ENCODE measurements at places on chromosomes 1 and 21.
A peak's percentile ranks its signal among the peaks of the same experiment; 100 is the strongest.

DNA sequence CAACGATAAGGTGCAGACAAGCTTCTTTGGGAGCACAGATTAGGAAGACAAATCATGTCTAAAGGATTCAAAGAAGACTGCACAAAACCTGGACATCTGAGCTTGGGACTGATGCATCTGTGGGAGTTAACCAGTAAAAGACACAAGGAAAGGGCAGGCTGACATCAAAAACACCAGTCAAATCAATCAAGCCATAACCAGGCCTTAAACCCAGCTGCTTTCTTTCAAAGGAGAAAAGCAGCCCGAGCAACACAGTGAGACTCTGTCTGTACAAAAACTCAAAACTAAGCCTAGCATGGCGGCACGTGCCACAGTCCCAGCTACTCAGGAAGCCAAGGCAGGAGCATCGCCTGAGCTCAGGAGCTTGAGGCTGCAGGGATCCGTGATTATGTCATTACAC lies 411.6 kb downstream of the SMYD3 start:
- no peak for DNase-seq

DNA sequence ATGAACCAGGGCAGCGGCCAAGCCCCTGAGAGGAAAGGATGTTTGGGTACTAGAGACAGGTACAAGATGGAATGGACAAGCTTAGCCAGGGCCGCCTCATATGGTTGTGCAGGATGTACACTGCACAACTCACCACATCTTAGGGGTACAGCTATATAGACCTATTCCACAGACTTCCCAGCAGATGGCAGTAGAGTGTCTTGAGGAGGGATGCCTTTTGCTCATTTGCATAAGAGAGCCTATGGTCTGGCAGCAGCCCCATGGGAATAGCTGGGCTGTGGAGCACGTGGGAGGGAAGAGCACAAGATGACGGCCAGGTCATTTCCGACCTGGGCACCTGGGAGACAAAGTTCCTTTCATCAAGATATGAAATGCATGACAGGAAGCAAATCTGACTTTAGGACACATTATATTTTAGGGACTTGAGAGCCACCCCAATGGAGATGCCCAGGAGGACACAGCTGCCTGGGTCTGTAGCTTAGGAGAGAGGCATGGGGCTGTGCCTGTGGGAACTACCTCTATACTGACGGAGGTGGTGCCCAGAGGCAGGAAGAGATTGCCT lies 215.5 kb downstream of the KCNJ6 start:
- peak; percentile 87 for DNase-seq

DNA sequence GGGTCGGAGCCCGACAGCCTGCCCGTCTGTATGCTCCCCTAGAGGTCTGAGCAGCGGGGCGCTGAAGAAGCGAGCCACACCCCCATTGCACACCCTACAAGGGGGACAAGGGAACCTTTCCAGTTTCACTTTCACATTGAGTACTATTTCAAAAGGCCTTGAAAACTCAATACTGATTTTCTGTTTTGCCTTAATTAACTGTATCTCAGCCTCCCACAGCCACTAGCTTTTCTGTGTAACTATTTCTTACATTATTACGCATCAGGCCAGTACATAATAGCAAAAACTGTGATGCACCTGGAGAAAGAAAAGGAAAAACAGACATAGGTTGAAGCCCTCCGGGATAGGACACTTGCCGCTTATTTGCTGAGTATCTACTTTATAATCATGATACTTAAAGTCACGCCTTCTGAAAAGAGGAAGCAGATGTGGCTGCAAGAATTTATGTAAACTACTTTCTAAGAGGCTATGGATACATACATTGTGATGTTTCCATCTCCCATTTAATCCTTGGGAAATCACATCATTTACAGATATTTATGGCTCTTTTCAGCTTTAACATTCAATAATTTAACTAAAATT lies 1719.5 kb downstream of the MRPL39 start:
- peak; percentile 41 for DNase-seq

GRCh38 chr1:236002572-236002971 lies 62.3 kb downstream of the NID1 start:
- no peak for DNase-seq

DNA sequence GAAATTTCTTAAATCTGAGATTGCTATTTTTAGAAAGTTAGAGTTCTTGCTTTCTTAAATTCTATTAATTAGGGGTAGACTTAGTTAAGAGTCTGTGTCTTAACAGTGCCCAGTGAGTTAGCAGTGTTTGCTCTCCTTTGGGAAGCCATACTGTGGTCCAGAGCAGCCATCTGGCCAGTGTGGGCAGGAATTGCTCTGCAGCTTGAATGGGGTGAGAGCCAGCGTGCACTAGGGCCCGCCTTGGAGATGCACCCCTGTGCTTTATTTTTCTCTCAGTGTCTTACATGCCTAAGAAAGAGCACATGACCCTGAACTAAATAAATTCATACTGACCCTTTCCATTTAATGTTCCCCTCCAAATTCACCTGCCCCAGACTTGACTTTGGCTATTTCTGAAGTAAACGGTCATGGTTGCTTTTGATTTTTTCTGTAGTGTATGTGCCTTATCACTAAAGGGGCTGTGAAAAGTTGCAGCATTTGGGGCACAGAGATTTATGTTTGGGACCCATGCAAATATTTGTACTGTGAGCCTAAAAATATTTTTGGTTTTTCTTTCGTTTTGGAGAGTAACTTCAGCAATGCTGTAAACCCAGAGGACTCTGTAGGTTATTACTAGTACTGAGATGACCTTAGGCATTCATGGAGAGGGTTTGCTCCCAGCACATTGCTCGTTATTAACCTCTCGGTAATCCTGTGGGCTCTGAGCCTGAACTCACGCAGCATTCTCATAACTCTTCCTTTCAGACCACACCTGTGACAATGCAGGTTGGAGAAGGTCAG lies 21.3 kb upstream of the KCNQ4 start:
- no peak for DNase-seq

- DNase-seq, result no peak
Observed at GRCh38 chr1:76203127-76203526, 128.6 kb downstream of the ST6GALNAC3 start.

DNA sequence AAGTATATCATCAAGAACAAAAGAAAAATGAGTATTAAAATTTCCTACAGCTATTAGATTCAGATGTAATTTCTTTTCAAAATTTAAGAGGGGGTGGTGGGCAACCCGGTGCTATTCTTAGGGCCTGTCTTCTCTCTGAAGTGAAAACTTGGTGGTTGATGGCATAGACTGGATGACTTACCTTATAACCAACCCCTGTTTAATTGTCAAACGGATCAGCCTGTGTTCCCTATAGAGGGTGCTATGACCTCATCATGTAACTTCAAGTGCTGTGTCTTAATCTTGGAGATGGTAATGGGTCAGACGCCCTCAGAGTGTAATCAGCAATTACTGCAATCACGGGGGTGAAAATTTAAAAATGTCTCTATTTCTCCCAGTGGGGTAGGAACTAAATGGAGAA lies 176.2 kb downstream of the PCP4 start:
- peak; percentile 6 for DNase-seq

GRCh38 chr1:18716785-18717678 lies 86.4 kb downstream of the PAX7 start:
- DNase-seq, result no peak

DNA sequence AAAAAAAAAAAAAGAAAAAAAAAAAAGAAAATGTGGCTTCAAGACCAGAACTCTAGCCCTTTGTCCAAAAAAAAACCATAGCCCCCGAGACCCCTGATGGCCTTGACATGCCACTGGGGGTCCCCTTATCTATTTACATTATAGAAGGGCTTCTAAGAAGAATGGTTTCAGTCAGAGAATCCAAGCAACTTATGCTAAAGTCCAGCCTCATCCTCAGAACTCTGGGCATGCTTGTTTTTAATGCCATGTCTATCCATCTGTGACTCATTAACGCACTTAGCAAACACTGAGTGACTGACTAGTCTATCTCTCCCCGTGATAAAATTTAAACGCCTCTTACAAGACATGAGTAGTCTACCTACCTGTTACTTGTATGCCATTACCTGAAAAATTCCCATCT lies 29.3 kb downstream of the ERG start:
- DNase-seq, result no peak

DNA sequence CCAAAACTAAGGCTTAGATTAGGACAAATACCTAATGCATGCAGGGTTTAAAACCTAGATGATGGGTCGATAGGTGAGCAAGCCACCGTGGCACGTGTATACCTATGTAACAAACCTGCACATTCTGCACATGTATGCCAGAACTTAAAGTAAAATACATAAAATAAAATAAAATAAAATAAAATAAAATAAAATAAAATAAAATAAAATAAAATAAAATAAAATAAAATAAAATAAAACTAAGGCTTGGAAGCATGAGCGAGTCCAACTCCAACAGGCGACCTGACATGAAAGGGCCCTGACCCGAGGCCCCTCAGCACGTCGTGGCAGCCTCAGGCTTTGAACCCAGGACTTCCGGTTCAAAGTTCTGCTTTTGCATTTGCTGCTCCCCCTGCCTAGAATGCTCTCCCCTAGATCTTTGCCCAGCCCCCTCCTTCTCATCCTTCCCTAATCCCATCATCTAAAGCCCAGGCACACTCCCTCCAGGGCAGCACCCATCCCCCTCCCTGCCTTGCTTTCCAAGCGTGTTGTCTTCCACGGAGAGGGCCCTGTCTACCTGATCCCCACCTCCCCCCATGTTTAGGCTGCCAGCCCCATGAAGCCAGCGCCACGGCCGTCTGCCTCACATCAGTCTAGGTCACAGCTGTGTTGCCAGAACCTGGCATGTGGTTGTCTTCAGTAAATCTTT lies 64.3 kb downstream of the TAS1R2 start:
- no peak for DNase-seq

- DNase-seq, result no peak
Observed at GRCh38 chr1:7518411-7518810, 252.7 kb upstream of the VAMP3 start.

- DNase-seq, result peak; percentile 61
Observed at GRCh38 chr1:23634840-23635651, 56.6 kb upstream of the RPL11 start.

DNA sequence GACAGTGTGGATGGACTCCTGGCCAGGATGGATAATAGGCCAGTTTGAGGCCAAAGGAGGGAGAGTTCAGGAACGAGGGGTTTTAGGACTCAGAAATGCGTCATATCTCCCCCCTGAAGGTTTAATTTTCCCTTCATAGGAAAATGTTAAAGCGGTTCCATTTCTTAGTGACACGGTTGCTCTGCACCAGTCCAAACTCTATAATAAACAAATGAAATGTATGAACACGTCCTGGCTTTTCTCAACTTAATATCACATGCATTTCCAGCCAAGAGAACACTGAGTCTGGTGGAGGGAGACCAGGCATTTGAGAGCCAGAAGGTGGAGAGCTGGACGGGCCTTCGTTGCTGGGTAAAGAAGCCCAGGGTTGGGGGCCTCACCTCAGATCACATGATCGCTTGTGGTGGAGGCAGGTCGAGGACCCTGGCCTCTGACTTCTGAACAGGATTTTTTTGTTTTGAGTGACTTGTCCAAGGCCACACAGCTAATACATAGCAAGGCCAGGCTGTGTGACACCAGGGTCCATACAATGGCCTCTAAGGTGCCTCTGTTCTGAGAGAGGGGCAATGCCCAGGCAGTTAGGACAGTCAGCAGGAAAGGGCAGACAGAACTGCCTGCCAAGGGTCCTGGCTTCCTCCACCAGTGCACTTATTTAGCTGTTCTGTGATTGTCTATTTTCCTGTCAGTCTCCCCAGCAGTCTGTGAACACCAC lies 11.4 kb downstream of the SLC1A7 start:
- DNase-seq, result no peak
